RPMI7951 (cell line): ENCODE measurements at places on chromosomes 7 and 10.

- no peak for DNase-seq
These were observed 41.8 kb downstream of the PTPRZ1 start for GRCh38 chr7:121914676-121915279.

DNA sequence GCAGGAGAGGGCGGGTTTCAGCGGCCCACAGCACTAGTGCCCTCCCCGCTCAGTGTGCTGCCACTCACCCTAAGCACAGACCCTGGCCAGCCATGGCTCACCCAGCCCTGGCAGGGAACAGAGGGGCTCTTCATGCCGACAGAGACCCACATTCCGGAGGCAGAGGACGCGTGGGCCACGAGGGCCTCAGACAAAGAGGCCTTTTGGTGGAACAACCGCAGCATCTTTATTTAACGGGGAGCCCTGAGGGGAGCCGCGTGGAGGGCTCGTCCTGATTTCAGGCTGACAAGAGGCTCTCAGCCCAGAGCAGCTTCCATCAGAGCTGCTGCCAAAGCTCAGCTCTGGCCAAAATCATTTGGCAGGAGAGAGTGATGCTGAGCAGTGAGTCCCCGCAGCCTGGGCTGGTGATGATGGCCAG lies 127.8 kb downstream of the SH3PXD2A start:
- peak; percentile 53 for DNase-seq

DNA sequence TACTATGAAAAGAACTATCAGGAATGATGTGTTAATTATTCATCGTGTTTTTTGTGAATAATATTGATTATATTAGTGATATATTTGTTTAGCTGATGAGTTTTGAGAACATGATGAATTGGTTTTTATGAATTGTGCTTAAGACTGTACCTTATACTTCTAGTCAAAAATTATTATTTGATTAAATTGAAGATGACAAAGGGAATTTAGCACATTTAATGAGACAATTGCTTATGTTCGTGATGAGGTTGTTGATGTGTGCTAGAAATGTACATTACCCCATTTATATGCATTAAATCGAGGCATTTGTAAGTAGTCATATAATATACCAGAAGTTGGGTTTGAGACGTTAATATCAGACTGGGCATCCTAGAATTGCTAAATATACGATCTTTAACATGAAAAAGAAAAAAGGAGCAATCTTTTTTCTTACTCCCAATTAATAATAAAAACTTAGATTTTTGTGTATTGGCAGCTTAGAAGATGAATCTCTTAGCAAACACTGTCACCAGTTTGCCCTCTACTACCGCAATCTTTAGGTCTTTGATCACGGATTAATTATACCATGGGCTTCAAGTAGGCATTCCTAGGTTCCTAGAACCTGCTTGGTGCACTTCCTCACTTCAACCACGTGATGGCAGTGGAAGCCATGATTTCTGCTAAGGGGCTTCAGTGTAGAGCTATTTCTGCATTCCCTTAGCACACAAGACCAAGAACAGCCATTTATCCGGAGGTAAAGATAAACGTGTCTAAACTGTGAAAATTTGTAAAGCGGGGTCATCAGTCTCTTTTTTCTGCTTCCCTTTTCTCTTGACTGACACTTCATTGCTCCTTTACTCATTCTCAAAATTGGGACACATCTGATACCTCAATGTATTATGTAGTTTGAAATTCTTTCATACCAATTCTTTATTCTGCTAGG lies 1.6 kb downstream of the KLHDC10 start:
- peak; percentile 81 for DNase-seq

DNA sequence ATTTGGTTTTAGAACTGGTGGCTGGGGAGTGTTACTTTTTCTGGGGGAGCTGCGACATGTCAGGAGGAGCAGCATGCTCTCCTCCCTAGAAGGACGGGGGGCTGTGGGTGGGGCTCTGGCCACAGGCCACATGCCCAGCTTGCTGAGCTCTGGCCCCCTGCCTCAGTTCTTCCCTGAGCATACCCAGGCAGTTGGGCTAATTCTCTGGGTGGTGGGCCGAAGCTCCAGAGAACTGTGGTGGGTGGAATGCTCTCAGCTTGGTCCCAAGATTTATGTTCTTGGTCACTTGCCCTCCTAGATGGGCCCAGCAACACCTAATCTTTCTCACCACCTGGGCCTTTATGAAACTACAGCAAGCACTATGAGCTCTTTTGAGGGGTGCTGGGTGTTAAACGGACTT lies 5.1 kb upstream of the ZNF775 start:
- DNase-seq = no peak

GRCh38 chr10:50618624-50619023 lies 5.1 kb downstream of the SGMS1 start:
- DNase-seq = no peak

DNA sequence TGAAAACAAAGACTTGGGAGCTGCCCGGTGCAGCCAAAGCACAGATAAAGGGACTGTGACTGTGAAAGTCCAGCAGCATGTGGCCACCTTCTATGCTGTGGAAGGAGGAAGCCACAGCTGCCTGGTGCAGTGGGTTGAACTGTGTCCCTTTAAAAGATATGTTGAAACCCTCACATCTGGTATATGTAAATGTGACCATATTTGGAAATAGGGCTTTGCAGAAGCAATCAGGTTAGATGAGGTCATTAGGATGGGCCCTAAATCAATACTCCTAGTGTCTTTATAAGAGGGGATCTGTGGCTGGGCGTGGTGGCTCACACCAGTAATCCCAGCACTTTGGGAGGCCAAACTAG lies 136.9 kb downstream of the GLI3 start:
- peak; percentile 45 for DNase-seq

- DNase-seq = no peak
These were observed 311.4 kb upstream of the AKR1E2 start for GRCh38 chr10:4514445-4515108.

GRCh38 chr7:154985230-154985629 lies 17.7 kb downstream of the PAXIP1 start:
- no peak for DNase-seq

DNA sequence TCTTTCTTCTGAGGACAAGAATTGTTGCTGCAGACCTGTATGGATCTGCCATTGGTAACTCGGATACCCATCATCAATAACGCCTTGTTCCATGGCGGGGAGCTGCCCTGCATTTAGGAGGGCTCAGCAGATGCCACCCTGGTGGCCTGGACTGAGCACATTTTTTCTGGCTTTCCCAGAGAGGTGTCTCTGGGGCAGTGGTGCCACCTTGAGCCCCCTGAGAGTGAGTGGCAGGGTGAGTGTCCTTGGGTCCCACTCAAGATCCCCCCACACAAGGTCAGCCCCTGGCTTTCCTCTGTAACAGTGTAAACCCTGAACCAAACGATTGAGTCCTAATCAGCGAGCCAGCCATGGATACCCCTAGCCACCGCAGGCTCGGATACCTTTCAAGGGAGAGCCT lies 258.6 kb downstream of the GLRX3 start:
- no peak for DNase-seq

GRCh38 chr7:14071045-14071444 lies 81.6 kb upstream of the ETV1 start:
- DNase-seq = no peak

GRCh38 chr10:28763471-28764170 lies 86.3 kb downstream of the BAMBI start:
- no peak for DNase-seq

DNA sequence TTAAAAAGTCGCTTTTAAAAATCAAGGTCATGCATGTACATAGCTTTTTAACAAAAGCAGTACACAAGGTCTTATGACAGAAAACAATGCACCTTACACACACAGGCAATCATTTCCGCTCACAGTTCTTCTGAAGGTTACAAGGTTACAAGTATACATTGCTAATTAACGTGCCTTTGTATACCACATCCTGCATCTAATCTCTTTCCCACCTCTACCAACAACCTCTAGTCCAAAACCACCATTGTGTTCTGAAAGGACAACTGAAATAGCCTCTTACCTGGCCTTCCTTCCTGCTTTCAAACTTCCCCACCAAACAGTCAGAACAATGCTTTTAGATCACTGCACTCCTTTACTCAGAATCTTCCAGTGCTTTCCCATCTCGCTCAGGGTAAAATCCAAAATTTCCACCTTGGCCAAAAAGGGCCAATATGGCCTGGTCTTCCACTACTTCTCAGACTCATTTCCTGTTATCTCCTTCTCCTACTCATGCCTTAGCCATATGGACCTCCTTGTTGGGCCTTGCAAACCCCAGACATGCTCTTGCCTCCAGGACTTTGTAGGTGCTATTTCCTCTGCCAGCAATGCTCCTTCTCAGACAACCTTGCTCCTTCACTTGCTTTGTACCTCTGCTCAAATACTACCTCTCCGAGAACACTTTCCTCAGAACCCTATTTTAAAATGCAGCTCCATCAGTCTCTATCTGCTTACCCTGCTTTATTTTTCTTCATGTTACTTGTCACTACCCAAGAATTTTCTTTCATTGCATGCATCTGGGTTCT lies 205.4 kb downstream of the DNAJC1 start:
- no peak for DNase-seq

- no peak for DNase-seq
These were observed 88.1 kb upstream of the RET start for GRCh38 chr10:42988517-42989395.

GRCh38 chr10:90967865-90968264 lies 47.0 kb upstream of the ANKRD1 start:
- DNase-seq = no peak

DNA sequence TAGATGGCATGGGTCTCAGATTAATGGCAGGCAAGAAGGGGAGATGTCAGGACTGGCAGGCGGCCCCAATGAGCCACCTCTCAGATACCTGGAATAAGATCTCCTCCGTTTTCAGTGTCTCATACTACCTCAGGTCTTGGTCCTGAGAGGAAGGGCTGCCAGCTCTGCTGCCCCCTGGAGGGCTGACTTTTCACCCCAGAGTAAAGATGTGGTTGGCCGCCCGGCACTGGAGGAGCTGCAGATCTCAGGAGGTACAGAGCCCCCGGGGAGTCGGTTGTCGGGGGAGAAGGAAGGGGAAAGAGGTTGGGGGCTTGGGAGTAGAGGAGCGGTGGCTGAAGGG lies 642 bp upstream of the COL13A1 start:
- peak; percentile 55 for DNase-seq

DNA sequence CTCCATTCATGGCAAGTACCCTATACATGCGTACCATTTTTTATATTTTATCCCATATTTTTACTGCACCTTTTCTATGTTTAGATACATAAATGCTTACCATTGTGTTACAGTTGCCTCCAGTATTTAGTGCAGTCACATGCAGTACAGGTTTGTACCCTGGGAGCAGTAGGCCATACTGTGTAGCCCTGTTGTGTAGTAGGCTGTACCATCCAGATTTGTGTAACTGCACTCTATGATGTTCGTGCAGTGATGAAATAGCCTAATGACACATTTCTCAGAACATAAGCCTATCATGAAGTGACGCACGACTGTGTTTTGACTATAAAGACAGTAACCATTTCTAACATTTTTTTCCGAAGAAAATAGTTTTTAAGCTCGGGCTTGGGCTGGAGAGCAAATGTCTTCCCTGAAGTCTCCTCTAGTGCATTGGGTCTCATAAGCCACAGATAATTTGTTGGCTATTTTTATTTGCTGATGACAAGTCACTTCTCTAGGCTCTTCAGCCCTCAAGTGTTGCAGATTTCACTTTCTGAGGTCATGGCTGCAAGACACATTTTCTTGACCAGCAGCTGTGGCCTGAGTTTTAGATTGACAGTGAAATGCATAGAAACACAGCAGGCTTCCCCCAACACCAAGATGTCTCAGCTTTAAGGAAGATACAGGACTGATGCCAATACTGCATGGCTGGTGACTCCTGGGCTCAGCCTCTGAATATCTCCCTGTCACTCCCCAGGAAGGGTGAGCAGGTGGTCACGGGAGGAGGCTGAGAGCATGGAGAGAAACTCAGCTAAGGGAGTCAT lies 26.9 kb downstream of the EPDR1 start:
- DNase-seq = no peak

GRCh38 chr10:86389441-86390193 lies 23.0 kb upstream of the GRID1 start:
- no peak for DNase-seq

DNA sequence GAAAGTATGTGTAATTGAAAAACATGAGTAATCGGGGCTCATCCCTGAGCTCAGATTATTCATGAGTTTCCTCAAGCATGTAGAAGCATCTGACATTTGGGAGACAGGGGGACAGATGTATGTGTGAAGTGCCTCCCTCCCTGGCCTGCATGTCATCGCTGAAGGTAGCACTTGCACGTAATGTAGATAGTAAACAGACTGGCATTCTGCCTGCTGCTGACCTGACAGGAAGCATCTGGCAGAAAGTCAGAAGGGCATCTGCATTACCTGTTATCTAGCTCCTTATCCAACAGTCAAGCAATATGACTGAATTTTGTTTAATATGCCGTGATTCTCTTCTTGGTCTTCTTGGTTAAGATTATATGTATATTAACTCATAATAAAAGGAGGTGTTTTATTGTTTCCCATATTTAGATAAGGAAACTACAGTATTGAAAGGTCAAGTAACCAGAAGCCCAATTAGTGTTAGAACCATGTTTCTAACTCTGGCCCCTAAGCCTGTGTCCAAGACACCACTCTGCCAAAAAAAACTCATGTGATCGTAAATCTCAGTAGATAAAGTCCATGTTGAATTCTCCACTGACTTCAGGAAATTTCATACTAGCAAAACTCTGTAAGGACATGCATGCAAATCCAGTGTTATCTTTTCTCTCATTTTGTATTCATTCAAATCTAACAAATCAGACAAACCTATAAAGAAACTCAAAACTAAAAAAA lies 918.1 kb upstream of the MBL2 start:
- DNase-seq = no peak

GRCh38 chr7:44889086-44889781 lies 3.9 kb upstream of the PURB start:
- no peak for DNase-seq

DNA sequence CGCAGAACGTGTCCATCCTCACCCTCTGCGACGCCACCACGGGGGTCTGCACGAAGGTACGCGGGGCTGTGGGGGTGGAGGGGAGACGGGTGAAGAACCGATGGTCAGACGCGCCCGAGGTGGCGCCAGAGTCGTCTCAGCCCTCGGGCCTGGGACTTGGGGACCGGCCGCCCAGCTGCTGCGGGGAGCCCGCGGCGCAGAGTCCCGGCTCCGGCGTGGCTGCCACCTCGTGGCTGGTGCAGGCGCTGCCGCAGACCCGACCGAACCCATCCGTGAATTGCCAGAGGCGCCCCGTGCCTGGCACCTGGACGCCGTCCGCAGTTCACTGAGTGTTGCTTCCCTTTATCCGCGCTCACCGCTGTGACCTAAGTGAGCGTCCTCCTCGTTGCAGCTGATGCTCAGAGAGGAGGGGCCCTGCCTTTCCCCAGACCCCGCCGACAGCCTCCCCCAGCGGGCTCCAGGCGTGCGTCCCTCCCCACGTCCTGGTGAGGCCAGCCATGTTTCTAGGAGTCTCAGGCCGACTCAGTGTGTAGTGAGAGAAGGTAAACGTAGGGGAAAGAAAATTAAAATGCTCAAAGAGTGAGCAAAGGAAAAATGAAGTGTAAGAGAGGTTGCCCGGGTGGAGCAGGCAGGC lies 208.7 kb downstream of the PAXIP1 start:
- peak; percentile 11 for DNase-seq
